MV-4-11 (cell line): ENCODE measurements at places on chromosomes 4 and X.

- DNase-seq, result no peak
These were observed 127.3 kb downstream of the TENM3 start for GRCh38 chr4:182370491-182370890.

GRCh38 chr4:184705692-184706091, 28.2 kb downstream of the CENPU start:
- peak; percentile 85 for DNase-seq

GRCh38 chr4:6288871-6289270, 19.2 kb downstream of the WFS1 start:
- DNase-seq, result no peak

DNA sequence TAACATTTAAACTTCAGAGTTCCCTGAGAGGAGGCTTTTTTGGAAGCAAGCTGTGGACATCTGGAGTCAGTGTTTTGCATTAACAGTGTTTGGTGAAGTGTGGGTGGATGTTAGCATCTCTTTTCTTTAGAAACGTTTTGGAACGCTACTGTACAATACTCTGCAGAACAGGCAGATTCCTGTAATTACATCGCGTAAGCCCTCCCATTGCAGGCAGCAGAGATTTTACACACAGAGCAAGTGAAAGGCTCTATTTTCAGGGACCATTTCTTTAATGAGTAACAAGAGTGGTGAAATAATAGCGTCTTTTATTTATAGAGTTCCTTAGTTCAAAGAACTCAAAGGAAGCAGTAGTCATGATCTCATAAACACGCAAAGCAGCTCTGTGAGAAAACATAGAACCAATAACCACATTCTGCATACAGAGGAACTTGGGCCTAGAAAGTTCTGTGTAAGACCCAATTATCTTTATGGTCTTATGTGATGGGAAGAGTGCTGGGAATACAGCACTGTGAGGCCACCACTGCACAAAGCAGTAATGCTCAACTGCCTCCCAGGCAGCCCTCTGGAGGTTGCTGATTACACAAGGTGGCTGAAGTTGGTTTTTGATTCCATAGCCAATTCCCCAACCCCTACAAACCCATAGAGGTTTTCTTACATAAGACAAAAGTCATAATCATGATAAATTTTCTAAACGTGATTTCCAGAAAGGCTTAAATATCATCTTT, 298.7 kb upstream of the EPHA5 start:
- DNase-seq, result no peak

- peak; percentile 43 for DNase-seq
These were observed 52.4 kb downstream of the SEPTIN11 start for GRCh38 chr4:77001907-77002306.

DNA sequence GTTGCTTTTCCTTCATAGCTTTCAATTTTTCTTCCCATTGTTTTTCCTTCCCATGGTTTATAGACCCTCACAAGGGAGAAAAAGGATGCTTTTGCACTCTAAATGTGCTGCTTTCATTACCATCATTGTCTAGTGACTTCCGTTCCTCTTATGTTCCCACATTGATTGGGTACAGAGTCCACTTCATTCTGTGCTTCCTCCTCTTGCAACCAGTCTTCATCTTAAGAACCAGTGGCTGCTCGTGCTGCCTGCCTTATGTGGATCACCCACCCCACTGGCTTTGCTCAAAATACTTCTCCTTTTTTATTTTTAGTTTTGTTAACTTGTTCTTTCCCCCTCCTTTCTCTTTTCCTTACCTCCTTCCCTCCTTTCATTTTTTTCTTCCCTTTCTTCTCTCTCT, 76.5 kb upstream of the BOD1L1 start:
- peak; percentile 90 for DNase-seq

GRCh38 chrX:148215726-148216125, 234.6 kb downstream of the FMR1NB start:
- no peak for DNase-seq

DNA sequence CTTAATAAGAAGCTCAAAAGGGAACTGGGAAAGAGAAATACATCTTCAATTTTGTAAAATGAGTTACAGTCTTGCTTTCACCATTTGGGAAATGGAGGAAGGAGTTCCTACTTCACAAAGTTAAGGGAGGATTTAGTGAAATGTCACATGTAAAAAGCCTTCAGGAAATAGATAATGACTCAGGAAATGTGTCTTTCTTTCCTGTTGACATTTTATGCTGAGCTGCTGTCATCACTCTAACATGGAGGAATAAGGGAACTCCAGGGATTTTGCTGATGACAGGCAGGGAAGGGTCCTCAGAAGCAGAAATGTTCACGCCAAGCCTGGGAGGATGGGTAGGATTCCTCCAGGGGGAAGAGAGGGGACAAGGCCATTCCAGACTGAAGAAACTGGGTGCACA, 251.1 kb downstream of the USP46 start:
- DNase-seq, result no peak

GRCh38 chr4:65310586-65310985, 359.7 kb downstream of the EPHA5 start:
- DNase-seq, result no peak

DNA sequence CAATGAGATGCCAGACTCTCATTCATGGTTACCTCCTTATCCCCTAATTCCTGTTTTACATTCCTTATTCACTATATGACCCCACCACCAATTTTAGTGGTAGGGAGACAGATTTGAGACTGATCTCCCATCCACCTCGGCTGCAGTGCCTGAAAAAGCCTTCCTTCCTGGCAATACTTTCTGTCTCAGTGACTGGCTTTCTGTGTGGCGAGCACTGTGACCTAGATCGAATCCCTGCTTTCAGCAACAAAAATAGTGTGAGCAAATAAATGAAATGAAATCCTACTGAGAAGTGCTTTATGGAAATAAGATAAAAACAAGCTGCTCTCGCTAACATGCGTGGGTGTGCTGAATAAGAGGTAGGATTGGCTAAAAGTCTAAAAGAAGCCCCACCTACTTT, 165.3 kb downstream of the GPM6A start:
- DNase-seq, result no peak

GRCh38 chr4:123255971-123256370, 140.6 kb upstream of the SPRY1 start:
- no peak for DNase-seq

DNA sequence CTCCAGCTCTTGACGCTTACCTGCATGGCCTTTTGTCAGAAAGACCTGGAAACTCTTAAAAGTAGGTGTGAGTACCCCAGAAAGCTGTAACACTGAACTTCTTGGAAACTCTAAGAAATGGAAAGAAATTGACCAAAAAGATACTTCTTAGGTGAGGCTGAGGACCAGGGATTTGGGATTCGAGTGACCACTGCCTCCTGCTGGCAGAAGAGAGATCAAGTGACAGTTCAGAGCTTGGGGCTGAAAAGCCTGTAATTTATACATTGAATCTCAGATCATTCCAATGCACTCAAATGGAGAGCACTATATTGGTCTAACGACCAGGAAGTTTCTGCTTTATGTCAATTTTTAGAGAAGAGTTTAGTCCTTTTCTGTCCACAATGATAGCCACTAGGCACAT, 204.6 kb downstream of the PDGFRA start:
- no peak for DNase-seq

DNA sequence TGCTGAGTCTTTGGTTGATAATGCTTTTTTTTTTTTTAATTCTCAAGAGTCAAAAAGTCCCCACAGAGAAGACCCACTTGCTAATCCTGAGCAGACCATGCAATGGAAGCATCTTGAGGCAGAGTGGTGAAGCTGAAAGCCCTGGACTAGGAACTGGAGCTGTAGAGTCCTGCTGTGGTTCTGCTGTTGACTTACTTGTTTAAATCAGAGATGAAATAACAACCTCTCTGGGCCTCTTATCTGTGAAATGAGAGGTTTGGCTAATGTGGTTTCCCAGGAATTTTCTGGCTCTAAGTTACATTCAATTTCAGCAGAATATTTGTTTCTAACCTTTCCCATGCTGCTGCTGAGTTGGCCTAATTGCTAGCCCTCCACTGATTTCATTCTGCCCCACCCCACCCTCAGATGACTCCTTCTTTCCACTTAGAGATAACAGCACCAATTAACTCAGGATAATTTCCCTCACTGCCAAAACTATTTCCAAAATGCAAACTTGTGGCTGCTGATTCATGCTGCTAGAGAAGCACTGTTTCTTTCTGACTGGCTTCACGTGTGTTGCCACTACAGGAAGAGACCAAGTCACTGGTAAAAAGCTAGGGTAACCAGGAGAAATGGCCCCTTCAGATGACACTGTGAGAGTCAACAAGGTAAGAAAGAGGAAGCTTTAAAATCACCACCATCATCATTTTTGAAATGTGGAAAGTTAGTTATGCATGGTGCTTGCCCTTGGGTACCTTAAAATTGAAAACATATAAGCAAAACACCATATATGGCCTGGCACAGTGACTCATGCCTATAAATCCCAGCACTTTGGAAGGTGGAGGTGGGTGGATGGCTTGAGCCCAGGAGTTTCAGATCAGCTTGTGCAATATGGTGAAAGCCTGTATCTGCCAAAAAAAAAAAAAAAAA, 326.4 kb downstream of the DCHS2 start:
- peak; percentile 9 for DNase-seq

DNA sequence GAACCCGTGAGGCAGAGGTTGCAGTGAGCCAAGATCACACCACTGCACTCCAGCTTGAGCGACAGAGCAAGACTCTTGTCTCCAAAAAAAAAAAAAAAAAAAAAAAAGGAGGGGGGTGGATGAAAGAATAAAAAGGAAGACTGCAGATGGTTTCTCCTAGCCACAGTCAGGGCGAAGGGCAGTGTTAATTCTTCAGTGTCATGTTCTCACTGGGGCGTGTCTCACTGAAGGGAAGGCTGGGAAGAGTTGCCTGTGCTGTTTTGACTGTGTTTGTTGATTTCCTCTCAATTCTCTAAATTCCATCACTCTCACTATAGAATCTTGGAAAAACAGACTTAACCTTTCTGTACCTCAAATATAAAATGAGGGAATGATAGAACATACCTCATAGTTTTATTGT, 71.6 kb upstream of the DHX15 start:
- DNase-seq, result peak; percentile 15

DNA sequence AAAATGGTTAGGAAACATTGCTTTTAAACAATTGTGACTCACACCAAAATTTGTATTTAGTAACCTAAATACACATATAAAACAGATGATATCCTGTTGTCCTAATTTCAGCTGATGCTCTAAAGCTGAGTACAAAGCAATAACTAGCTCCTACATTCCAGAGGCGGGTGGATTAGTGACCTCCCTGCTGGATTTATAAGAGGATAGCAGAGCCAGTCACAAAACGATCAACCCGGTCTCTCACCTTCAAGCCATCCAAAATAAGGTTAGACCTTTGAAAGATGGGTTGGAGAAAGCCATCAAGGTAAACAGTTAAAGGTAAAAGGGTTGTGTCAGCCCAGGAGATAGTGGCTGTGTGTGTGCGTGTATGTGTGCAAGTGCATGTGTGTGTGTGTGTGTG, 43.2 kb upstream of the SFRP2 start:
- DNase-seq, result no peak

GRCh38 chr4:100869276-100869675, 351.5 kb upstream of the EMCN start:
- DNase-seq, result no peak

DNA sequence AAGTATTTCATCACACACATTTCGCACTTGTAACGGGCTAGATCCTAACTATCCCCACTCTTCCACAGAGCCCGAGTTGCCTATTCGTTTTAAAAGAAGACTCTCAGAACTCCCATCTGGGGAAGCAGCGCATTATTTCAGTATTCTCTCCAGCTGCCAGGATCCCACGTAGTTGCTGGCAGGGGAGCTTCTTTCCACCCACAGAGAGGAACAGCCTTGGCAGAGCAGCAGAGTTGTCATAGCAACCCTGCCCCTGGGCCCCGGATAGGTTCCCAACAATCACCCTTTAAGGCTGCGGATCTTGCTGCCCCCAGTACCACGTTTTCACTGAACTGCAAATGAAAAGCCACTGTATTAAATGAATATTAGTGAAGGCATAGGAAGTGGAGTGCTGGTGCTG, 106.7 kb downstream of the GPM6A start:
- DNase-seq, result no peak

DNA sequence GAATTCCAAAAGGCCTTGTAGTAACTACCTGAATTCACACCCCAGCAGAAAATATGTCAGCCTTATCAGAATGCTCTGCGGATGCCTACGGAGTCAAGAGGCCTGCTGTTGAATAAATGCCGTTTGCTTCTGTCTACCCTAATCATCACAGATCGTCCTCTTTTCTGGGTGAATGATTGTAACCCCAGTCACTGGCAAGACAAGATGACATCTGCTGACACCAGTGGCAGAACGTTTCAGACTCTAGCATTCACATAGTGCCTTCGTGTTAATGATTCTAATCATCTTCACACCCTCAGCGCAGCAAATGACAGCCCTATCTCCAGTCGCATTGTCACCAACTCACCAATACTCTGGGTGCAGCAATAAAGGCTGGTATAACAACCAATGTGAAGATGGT, 89.1 kb upstream of the MAP3K15 start:
- no peak for DNase-seq

DNA sequence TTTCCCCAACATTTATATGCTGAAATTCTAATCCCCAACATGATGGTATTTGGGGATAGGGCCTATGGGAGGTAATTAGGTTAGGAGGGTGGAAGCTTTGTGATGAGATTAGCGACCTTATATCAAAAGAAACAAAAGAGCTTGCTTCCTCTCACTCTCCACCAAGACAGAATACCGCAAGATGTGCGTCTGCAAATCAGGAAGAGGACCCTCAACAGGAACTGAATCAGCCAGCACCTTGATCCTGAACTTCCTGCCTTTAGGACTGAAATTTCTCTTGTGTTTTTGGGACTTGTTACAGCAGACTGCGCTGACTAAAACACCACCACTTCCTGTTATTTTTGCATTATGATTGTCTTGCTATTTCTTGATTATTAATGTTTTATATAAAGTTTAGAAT, 1889.4 kb downstream of the C4orf33 start:
- no peak for DNase-seq

DNA sequence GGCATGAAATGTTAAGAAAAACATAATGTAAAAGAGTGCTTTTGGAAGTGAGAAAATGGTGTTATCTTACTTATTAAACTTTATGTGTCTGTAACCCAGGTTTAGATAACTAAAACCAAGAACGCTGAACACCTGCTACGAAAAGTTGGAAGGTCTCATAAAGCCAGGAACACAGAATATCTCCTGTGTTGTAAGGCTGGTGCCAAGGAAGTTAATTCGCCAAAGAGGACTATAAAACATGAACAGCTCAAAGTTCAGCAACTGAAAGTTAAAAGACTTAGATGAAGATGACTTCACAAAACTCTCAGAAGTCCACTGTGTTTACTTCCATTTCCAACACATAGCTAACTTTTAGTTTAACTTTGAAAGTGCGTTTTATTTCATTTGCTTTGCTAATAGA, 54.3 kb downstream of the GPRIN3 start:
- no peak for DNase-seq

DNA sequence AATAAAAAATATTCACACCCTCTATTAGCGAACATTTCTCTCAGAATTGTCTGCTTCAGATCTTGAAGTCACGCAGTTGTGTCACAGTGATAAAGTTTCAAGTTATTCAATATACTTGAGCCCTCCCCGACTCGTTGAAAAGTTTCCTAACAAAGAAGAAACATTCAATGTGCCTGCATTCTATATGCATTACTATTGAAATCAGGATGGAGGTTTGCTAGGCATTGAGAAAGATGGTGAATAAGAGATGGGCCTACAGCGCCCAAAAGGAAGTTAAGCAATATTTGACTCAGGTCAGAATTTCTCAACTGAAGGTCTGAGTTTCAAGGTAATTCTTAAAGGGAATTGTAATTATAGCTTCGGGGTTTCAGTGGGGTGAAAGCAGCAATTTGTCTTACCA, 6.1 kb downstream of the TCEANC start:
- DNase-seq, result peak; percentile 74
